ENCODE measurements at places on chromosomes 12 and 14.

DNA sequence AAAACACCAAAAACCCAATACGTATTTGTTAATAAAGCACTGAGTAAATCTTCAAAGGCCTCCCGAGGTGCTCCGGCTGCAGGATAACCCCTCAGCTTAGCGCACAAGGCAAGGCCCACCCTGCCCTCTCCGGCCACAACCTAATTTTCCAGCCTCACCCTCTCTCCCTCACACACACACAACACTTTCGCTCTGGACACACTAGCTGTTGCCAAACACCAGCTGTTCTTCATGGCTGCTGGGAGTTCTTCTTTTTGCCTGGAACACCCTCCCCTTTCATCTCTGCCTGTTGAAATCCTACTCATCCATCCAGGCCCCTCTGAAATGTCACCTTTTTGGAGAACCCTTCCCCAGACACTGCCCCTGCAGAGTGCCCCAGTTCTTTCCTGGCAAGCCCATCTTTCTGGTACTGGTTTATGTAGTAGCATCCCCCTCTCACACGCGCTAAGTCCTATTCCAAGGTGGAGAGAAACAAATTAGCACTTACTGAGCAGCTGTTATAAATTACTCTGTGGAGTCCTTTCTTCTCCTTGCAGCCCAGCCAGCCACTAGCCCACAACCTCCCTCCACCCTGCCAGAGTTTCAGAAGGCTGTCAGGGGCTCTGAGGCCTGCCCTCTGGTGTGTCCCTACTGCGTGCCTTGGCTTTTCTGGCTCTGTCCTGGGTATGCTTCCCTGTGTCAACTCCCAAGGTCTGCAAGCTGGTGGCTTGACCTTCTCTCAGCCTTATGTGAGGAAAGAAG lies 805 bp upstream of the CRACR2A start:
- no peak for DNase-seq

- DNase-seq, result no peak
These were observed 2.1 kb upstream of the TMEM263 start for GRCh38 chr12:106953352-106954250.

- DNase-seq, result no peak
These were observed 36.3 kb upstream of the CFL2 start for GRCh38 chr14:34750670-34751069.

DNA sequence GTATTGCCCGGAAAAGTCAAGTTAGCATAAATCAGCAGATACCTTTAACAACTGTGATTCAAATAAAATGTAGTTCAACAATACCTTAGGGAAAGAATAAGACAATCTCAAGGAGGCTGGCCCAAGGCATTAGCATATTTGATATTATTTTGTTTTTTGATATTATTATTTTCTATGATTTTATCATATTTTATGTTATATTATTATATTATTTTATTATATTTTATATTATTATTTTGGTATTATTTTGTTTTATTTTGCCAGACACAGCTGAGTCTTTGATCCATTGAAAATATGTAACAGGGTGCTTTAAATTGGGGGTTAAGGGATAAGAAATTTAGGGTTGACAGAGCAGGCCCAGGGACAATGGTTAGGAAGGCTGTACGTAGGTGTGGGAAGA lies 607.9 kb upstream of the USP15 start:
- no peak for DNase-seq

DNA sequence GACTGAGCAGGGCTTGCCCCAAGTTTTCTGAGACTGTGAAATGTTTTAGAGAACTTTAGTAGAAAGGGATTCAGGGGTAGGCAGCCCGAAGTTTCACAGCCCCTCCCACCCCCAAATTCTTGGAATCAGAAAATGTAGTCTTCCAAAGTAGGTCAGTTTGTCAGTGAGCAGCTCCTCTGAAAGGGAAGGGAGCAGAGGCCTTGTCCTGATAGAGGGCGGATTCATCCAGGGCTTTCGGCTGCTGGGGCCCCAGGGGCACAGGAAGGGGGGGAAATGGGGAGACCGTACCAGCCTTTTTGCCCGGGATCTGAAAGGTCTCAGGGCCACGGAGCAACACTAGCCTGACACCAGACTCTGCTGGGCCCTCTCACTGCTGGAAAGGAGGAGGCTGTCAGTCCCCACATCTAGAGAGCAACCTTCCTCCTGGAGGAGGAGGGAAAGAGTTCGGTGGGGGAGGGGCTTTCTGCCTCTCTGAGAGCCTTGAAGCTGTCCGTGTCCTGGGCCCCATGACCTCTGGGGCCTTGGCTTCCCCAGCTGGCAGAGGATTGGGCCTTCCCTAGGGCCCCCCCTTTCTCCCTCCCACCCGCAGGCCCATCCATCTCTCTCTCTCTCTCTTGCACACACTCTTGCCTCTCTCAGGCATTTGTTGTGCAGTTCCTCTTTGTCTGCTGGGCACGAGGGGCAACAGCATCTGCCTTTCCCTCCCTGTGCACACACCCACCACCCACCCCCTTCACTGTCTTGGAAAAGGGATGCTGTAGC lies at the start of gene IKZF4:
Gene IKZF4 (plus strand): TSS at position 621 of the 762 bp plus-strand sequence. CDS start 451 bp downstream, outside the sequence.
- no peak for DNase-seq

GRCh38 chr12:82108615-82109014 lies 249.6 kb downstream of the CCDC59 start:
- no peak for DNase-seq

- DNase-seq, result no peak
These were observed 42.5 kb downstream of the CYP46A1 start for GRCh38 chr14:99726538-99727095.

DNA sequence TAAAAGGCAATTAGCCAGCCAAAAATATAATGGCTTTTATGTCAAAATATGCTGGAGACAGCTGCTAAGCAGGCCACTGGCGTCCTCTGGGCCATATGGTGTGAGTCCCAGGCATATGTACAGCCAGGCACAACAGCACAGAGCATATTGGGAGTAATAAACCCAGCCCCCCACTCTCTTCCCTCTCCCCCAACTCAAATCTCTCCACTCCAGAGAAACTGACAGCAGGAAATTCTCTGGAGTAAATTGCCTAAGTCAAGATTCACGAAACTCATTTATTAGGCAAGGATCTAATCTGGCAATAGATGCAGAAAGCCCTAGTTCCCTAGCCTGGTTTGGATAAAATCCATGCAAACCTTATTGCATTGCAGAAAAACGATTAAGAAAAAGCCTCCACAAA lies 147.9 kb upstream of the SEL1L start:
- DNase-seq, result no peak

DNA sequence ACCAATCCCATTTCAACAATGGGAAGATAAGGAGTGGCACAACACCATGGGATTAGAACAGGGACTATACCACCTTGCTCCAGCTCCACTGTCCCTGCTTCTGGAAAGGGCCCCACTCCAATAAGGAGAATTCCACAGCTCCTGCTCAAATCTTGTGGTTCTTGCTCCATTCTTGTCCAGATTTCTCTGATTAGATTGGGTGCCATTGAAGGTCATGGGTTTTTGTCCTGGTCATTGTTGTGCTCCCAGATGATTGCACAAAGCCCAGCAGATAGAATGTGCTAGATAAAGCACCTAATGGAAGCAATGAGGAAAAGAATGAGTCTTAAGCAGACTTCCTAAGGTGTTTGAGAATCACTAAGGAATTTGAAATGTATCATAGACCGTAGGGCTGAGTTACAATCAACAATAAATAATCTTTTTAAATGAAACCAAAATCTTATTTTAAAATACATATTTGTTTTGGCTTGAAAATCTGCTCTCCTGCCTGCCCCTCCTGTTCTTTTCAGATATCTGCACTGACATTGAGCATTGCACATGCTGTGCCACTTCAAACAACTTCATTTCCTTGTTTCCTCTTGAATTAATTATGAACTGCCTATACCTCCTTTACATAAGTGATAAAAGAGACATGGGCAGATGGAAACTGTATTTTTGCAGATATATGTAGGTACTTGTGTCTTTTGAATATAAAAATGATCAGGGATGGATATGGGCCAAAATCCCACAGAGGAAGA lies 115.9 kb downstream of the FGD4 start:
- no peak for DNase-seq

GRCh38 chr14:79466938-79467527 lies 744.3 kb downstream of the DIO2 start:
- no peak for DNase-seq

DNA sequence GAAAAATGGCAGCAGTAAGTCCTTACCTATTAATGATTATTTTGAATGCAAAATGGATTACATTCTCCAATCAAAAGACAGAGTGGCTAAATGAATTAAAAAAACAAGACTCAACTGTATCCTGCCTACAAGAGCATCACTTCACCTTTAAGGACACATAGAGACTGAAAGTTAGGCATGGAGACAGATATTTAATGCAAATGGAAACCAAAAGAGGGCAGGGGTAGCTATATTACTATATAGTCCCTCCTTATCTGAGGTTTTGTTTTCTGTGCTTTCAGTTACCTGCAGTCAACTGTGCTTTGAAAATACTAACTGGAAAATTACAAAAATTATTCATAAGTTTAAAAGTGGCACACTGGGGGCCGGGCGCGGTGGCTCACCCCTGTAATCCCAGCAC lies 17.2 kb downstream of the NECAP1 start:
- no peak for DNase-seq

DNA sequence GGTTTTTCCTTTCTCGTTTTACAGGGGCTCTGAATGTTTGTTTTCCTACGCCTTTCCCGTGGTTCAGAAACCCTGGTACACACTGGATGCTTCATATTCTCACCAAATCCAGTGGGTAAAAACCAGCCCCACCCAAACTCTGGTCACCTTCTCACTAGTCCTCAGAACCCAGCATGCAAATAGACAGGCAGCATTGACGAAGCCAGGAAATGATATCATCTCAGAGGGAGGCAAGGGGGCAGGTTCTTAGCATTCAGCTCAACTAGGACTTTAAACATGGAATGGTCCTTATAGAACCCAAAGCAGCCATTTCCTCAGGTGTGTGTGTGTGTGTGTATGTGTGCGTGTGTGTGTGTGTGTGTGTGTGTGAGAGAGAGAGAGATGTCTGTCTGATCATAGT lies 142.0 kb downstream of the KCNK10 start:
- no peak for DNase-seq

GRCh38 chr12:88746386-88746785 lies 166.1 kb upstream of the KITLG start:
- DNase-seq, result no peak

DNA sequence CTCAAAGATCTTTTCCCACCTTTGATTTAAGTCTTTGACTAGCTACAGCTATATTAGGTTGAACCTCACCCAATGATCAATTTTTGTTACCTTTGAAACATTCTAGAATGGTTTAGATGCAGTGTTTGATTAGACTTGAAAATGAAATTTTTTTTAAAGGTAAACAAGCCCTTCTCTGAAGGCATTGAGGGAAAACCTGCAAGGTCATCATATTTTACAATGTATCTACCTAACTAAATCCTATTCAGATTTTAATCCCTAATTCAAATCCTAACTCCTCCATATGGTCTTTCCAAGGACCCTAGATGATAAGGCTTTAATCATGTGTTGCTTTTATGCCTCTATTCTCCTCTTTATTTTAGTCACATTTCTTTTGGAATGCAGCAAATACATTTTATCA lies 95.4 kb downstream of the ALG10B start:
- no peak for DNase-seq

- peak; percentile 53 for DNase-seq
These were observed 7.5 kb downstream of the CCDC88C start for GRCh38 chr14:91409928-91410718.

- no peak for DNase-seq
These were observed 254.6 kb downstream of the KSR2 start for GRCh38 chr12:117714203-117714602.

DNA sequence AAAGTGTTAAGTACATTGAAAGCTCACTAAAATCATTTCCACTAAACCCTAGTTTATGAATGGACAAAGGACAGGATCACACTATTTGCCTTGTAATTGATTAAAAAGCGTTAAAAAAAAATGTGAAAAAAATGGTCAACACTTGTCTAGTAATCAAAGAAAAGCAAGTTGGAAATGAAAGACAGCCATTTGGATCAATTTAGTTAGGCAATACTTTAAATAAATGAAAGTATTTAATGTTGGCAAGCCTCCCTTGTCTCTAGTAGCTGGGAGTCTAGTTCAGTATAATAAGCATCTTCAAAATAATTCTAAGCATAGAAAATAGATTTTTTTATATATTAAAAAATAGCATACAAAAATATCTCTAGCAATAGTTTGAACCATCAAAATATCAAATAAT lies 14.2 kb upstream of the CNIH1 start:
- no peak for DNase-seq

DNA sequence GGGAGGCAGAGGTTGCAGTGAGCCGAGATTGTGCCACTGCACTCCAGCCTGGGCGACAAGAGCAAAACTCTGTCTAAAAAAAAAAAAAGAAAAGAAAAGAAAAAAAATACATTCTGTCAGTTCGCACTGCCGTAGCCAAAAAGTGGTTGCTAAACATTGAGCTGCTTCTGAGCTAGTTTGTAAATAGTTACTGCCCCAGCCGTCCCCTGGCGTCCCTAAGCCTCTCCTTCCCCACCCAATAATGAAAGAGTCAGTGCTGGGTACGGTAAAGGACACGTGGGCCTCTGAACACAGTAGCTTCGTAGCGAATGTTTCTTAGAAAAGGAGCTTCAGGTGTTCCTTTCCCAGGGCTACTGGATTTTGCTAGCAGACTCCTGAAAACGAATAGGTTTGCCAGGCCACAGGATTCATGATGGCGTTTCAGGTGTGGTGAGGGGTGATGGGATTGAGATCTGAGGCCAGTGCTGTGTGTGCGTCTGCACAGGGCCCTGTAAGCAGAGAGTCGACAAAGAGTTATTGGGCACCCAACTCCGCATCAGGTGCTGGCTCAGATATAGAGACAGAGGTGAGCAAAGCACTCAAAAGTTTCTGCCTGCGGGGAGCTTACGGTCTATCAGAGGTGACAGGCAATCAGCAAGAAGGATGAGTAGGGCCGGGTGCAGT lies 94.1 kb downstream of the LGMN start:
- no peak for DNase-seq

DNA sequence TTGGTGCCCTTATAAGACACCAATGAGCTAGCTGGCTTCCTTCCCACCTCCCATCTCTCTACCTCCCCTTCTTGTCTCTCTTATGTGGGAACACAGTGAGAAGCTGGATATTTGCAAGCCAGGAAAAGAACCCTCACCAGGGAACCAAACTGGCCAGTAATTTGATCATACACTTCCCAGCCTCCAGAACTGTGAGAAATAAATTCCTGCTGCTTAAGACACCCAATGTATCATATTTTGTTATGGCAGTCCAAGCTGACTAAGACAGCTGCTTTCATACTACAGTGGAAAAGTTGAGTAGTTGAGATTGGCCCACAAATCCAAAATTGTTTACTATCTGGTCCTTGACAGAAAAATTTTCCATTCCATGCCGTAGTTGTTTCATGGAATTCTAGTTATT lies 269.0 kb downstream of the KCNH5 start:
- DNase-seq, result no peak

- no peak for DNase-seq
These were observed 34.2 kb upstream of the KICS2 start for GRCh38 chr12:64256166-64256800.

- DNase-seq, result no peak
These were observed 2.5 kb downstream of the SMCO2 start for GRCh38 chr12:27449026-27449425.

- no peak for DNase-seq
These were observed 60.5 kb downstream of the ERGIC2 start for GRCh38 chr12:29320295-29321085.

DNA sequence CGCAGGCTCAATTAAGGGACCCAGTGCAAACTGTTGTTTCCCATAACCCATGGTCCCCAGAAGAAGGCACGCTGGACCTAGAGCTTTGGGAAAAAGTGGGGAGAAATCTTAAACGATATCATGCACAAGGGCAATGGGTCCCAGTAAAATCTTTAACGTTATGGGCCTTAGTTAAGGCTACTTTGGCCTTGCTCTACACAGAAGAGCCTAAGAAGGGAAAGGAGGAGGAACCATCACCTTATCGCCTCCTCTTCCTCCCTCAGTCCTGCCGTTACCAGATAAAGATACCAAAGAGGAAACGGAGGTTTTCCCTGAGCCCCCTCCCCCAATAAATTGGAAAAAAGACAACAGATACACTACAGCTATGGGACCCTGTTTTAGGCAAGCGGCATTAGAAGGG lies 116.9 kb downstream of the PPHLN1 start:
- DNase-seq, result no peak

Data from D721Med (cell line).